ENCODE measurements at places on chromosomes 6 and 20.

DNA sequence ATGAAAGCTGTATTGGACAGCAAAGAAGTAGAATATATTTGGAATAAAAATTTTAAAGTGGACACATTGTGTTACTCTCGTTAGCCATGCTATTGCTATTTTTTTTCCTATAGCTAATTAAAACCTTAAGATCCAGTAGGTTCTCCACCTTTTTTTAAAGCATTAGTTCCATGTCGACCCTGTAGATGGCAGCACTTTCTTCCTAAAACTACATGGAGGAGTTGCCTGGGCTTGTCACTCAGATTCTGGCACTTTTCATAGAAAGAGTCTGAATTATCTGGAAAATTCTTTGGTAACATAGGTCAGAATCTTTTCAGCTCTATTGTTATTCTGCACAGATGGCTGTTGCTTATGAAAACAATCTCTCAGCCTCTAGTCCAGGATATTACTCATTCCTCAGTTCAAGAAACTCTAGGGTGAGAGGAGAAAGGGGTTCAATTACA, 42.0 kb upstream of the ESR1 start:
- peak; percentile 72 for DNase-seq

- DNase-seq, result peak; percentile 12
These were observed 260.3 kb upstream of the FAM83B start for GRCh38 chr6:54586251-54586650.

- DNase-seq, result no peak
These were observed 15.8 kb upstream of the HCK start for GRCh38 chr20:32036252-32036651.

GRCh38 chr20:62301773-62302340, 940 bp upstream of the ADRM1 start:
- DNase-seq, result peak; percentile 93

DNA sequence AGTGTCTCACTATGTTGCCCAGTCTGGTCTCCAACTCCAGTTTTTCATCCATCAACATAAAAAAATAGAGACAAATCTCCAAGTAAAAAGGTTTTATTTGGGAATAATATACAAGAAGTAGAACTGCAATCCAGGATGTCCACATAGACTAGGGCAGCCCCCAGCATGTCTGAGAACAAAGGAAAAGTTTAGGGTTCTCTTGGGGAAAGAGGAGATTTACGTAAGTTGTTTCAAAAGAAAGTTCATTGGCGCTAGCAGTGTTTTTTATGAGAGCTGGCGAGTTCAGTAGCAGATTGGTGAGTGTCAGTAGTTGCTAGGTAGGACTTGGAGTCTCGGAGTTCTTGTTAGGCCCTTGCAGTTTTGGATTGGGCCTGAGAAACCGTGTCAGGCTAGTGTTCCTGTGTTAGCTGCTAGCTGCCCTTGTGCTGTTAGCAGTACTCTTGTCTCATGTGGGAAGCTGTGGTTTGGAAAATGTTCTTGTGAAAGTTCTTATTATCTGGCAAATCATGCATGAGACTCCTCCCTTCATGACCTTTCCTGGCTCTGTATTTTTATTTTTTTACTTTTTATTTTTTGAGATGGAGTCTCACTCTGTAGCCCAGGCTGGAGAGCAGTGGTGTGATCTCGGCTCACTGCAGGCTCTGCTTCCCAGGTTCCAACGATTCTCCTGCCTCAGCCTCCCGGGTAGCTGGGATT, 24.7 kb downstream of the TTLL9 start:
- peak; percentile 70 for DNase-seq
